Activated CD4-positive, CD25-positive, alpha-beta regulatory T cell treated with anti-CD3 and anti-CD28 coated beads, Interleukin-2, amount 50 U/mL, for 24 hours (primary cell): ENCODE measurements at places on chromosomes 2 and 18.
A peak's percentile ranks its signal among the peaks of the same experiment; 100 is the strongest.

DNA sequence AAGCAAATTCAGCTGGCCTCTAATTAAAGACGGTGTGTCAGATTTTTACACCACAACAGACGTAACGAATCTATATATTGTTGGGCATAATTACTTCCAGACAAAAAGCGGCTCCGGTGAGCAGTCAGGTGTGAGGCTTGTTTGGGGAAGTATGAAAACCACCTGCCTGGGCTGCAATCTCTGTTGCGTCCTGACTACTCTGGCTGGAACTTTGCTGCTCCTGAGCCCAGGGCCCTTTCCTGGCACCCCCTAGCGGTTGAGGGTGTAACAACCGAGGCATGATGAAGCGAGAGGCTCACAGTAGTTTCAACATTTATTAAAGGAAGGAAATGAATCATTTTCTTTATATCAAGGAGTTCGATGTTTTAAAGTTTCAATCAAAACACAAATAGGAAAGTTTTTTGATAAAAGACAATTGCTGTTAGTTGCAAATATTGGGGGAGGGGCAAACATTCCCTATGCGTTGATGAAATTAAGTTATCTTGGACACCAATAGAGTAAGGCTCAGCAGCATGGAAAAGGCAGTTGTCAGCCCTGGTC is 10.6 kb upstream of the ITGB6 start:
- peak; percentile 64 for ATAC-seq

DNA sequence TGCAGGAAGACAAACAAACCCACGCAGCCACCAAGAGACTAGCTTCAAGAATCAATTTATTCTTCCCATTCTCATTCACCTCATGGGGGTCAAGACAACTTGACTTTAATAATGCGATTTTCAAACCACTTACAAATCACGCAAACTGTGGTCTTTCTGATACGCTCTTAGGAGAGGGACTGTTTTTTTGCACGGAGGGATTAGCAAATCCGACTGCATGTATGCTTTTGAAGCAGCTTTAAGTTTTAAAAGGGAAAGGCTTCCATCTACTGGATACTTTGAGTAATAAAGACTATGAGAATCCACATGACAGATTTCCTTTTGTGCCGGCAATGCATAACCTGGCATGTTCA is 322.9 kb upstream of the KCNJ3 start:
- no peak for ATAC-seq

GRCh38 chr2:134289225-134289624 is 35.4 kb downstream of the MGAT5 start:
- peak; percentile 9 for ATAC-seq

GRCh38 chr2:11597538-11598225 is 63.8 kb downstream of the GREB1 start:
- no peak for ATAC-seq

DNA sequence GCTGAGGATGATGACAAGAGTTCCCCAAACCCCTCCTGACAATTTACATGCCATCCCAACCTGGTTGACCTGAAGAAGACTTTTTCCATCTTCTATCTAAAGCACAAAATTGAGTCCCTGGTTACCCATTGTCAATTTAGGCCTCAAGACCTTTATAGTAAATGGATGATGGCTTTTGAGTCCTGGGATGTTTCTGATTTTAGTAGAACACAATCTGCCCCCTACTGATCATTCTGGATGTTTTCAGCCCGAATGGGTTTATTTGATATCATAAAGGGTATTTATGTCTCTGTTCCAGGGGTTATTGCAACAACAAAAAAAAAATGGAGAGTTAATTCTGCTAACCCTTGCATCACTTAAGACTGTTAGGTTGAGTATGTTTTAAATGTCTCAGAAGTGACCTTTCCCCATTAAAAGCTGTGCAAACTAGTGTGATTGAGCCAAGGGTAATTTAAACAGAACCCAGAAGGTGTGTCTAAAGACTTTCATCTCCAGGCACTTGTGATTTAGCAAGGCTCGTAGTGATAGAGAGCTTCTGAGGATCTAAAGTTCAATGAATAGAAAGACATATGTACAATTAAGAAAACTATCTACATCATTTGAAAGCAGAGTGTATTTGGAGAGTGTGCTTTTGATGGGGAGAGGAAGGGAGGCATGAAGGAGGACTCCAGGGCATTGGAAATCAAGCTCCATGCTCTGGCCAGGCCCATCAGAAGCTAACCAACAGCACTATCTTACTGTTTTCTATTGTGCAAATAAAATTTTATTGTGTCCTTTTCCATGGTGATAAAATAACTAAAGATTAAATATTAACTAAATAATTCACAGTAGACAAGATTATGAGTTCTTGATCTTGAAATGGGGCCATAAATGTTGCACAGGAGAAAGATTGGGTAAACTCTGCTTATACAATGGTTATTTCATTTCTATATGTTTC is 96.6 kb upstream of the NOSTRIN start:
- ATAC-seq, result no peak

DNA sequence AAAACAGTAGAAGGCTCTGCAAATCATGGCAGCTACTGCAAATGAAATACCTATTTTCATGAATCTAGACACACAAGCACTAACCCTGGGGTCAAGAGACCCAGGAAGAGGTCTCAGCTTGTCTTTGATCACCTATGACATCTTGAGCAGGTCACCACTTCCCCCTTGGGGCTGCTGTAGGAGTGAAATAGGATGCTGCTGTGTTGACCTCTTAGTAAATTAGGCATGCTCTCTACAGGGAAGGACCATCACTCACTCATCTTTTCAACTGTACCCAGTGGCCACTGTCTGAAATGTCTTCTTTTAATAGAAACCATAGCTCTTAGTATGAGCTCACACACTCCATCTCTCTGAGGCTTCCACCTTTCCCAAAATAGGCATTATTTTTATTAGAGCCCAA is 83.8 kb downstream of the NCK2 start:
- ATAC-seq, result no peak

DNA sequence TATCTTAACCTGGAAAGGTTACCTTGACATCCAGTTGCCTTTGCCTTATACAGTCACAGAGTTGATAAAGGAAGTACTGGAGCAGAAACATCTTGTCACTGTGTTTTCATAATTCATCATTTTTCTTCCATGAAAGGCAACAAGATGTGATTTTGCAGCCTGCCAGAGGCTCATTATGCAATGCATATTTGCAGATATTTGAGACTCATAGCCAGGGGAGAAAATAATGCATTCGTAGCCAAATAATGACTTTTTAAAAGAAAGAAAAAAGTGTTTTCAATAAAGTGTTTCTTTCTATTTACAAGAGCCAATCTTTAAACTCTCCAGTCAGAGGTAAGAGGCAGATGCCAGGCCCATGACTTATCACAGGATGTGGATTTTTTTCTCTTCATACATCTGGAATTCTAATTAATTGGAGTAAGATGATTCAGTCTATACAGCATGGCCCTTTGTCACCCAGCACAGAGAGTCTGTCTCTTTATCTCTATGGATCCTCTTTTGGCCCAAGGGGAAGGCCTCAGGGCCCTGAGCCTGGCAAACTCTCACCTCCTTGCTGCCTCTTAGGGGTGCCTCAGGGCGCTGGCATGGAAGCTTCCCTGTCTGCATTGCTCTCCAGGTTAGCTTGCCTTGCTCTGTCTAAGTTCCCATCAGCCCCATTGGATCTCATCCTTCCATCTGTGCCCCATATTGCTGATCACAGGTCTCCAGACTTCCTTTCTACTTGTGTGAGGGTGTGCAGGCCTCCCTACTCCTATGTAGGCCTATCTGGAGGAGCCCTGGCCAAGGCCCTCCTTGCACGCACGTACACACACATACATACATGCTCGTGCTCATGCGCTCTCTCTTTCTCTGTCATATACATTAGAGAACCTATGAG is 247.7 kb downstream of the TPGS2 start:
- no peak for ATAC-seq

- no peak for ATAC-seq
Measured at GRCh38 chr2:206978746-206979145, 39.4 kb downstream of the CPO start.

- no peak for ATAC-seq
Measured at GRCh38 chr18:13374468-13375301, 156.1 kb downstream of the LDLRAD4 start.

- no peak for ATAC-seq
Measured at GRCh38 chr18:46301571-46301970, 197.4 kb downstream of the HAUS1 start.

DNA sequence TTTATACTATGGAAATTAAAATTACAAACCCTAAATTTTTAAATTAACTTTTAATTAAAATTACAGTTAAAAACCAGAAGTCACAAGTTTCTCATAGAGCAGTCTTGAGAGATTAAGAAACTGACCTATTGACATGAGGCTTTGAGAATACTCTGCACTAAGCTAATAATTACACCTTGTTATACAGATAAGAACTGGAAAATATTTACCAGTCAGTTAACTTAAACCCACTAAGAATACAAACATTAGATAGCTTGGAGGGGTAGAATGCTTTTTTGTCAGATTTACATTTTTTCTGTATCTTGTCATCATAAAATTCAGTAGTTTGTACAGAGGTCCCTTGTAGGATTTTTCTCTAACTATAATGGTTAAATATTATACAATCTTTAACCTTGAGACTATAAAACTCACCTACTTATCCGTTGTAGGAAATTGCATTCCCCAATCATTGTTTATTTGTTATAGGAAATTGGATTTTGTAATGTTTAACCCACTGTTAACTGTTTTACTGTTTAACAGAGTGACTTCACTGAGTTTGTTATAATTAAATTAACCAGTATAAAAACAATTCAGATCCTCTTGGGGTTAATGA is 219.7 kb upstream of the PKDCC start:
- ATAC-seq, result no peak

- no peak for ATAC-seq
Measured at GRCh38 chr2:102880731-102881130, 118.9 kb downstream of the TMEM182 start.

DNA sequence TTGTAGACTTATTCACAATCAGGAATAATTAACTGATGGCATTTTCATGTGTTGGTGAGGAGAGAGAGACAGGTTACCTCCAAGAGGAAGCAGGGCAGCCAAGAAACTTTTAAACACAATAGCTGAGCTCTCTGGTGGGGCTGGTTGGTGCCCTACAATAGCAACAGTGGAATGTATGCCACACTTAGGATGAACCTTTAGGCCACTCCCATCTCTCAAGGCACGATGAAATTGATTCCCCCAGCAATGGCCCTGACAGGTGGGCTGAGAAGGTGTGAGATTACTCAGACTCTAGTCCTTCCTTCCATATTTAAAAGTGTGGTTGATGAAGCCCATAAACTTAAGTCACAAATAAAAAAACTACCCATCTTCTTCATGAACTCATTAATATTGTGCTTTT is 219.4 kb upstream of the CYRIA start:
- ATAC-seq, result no peak

DNA sequence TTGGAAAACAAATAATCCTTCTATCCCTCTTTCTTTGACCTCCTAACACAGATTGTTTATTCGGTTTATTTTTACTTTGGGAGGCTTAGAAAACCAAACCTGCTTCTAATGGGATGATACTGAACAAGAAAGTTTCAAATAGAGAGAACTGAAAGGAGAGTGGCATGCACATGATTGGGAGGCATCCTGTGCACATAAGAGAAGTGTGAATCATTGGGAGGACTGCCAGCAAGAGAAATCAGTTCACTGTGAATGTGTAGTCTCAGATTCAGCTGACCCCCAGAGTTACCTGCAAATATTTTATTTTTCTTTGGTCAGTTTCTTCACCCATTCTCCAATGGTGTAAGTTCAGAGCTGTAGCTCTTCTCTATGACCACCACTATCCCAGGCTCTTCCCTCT is 1363.2 kb upstream of the ACVR2A start:
- no peak for ATAC-seq

- no peak for ATAC-seq
Measured at GRCh38 chr2:187050409-187050998, 201.5 kb upstream of the ZSWIM2 start.

GRCh38 chr2:85534881-85535280 is 4.1 kb upstream of the MAT2A start:
- no peak for ATAC-seq

DNA sequence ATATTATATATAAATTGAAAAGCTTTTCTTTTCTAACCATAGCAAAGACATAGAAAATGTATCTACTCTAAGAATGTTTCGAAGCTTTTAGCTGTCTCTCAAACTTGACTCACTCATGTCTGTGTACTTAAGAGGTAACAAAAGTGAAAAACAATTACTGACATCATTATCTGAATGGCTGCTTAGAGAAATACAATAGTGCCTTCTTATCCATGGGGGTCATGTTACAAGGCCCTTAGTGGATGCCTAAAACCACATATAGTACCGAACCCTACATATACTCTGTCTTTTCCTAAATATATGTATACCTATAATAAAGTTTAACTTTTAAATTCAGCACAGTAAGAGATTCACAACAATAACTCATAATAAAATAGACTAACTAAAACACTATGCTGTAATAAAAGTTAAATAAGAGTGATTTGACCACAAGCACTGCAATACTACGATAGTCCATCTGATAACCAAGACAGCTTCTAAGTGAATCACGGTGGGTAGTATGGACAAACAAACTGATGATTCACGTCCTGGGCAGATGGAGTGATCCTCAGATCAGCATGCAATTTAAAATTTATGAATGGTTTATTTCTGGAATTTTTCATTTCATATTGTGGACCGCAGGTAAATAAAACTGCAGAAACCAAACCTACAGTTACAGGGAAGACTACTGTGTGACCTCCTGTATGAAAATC is 246.2 kb downstream of the XIRP2 start:
- no peak for ATAC-seq

- no peak for ATAC-seq
Measured at GRCh38 chr2:226636586-226636985, 163.0 kb downstream of the IRS1 start.

- ATAC-seq, result no peak
Measured at GRCh38 chr2:21382701-21383520, 259.1 kb downstream of the TDRD15 start.

DNA sequence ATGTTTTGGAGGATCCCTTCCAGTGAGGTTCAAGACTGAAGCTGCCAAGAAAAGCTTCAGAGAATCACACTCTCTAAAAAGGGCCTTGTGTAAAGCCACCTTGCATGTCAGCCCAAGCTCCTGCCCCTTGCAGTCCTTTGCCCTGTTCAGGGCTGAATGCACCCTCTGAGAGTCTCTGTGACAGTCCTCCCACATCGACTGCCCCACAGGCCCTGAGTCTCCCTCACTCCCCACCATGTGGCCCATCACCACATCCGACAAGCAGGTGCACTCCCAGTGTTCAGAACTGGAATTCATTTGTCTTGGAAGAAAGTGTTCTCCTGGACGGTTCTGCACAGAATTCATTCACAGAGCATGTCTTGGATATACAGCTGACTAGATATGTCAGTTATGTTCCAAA is 31.0 kb downstream of the BCL11A start:
- ATAC-seq, result no peak

- ATAC-seq, result no peak
Measured at GRCh38 chr2:182522972-182523473, 96.2 kb upstream of the PDE1A start.

- ATAC-seq, result no peak
Measured at GRCh38 chr2:145043399-145043834, 523.5 kb upstream of the ZEB2 start.

GRCh38 chr2:13158466-13158865 is 441.7 kb downstream of the TRIB2 start:
- ATAC-seq, result no peak

GRCh38 chr2:44550561-44550960 is 188.8 kb downstream of the CAMKMT start:
- ATAC-seq, result peak; percentile 48
